ENCODE measurements at places on chromosomes 11 and 22.

DNA sequence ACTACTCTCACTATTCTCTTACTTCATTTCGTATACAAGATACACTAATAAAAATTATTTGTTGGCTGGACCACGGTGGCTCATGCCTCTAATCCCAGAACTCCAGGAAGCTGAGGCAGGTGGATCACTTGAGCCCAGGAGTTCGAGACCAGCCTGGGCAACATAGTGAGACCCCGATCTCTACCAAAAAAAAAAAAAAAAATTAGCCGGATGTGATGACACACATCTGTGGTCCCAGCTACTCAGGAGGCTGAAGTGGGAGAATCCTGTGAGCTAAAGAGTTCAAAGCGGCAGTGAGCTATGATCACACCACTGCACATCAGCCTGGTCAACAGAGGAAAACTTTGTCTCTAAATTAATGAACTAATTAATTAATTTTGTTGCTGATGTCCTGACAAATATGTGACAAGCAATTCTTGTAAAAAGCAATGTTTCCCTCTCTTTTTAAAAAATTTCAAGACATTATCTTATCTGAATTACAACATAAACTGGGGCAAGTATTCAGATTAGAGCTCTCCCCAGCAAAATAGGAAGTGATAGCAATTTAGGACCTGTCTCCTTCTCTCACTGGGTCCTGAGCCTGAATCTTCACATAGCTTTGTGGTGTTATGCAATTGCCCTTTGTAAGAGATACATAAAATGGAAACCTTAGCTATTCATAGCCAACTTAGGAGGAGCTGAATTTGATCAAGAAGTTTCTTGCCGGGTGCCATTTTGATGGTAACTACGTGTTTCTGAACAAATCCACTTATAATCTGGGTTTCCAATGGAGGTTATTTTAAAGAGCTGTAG lies 17.6 kb upstream of the TMA7B start:
- no peak for DNase-seq

DNA sequence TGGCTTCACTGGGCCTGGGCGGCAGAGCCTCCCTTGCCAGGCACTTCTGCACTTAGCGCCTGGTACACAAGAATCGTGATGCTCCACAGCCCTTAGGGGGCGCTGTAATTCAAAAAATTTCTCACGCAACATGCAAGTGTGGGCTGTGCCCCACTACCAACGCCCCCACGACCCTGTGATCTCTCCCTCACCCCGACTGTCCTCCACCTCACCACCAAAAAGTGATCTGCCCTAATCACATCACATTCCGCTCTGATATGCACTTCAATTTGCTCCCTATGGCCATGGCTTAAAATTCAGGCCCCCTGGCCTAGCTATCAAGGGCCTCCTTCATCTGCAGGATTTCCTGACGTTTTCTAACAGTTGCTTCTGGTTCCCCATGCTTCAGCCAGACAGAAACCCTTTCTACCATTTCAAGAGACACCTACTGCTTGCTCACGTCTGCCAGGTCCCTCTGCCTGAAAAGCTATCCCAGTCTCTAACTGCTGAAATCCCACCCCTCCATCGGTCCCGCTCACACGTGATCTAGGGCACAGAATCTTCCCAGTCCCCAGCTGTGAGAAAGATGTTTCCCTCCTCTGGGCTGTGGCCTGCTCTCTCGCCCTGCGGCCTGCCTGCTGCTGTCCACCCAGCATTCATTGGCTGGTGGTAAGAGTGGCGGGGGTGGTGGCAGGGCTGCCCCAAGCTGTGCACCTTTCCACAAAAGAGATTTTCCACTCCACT lies 27.9 kb upstream of the LRRC32 start:
- no peak for DNase-seq

DNA sequence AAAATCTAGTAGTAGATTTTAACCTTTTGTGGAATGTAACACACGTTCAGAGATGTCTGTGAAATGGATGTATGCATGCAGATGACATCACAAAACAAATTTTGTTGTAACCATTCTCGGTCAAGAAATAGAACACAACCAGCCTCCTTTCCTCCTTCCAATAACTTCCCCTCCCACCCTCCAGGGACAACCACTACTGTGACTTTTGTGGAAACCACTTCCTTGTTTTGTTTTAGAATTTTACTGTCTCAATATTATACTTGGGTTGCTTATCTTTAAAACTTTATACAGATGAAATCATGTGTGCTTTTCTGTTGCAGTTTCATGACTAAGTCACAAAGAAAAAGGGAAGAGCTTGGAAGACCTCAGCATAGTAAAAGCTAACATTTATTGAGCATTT lies 189.4 kb upstream of the NCAM1 start:
- no peak for DNase-seq

- no peak for DNase-seq
Observed at GRCh38 chr11:119830400-119830799, 101.4 kb upstream of the NECTIN1 start.

- DNase-seq, result no peak
Observed at GRCh38 chr22:29722587-29722986, 2.8 kb downstream of the CABP7 start.

GRCh38 chr11:115611343-115611742 lies 107.1 kb upstream of the CADM1 start:
- DNase-seq, result no peak

- DNase-seq, result no peak
Observed at GRCh38 chr22:45707605-45708004, 36.0 kb downstream of the ATXN10 start.

GRCh38 chr11:115993590-115993989 lies 489.4 kb upstream of the CADM1 start:
- DNase-seq, result no peak

DNA sequence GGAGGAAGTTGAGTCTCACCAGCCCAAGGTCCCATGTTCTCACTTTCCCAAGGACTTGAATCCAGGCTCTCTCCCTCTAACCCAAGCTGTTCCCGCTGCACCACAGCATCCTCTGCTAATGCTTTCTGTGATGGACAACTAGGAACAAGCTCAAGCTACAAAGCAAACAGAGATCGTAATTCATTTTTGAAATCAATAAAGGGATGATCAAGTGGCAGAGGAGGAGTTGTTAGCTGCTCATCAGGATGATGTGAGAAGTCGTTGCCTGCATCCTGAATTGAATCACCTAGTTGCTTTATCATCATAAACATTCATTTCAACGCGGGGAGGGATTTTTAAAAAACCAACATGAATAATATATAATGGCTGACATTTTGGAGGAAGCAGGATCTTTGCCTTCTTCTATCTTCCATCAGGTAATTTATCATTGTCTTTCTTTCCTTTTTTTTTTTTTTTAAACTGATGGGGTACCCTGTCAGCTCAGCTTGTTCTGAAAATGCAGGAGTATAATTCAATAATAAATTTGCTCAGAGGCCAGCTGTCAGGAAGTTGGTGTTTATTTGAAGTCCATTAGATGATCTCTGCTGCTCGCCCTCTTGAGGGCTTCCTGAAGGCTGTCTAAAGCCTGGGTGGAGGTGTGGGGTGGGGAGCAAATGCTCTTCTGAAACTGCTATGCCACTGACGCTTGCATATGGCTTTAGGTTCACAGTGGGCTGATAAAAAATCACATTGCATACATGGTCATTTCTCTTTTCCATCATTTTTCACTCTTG lies 174.4 kb upstream of the NARS2 start:
- no peak for DNase-seq

DNA sequence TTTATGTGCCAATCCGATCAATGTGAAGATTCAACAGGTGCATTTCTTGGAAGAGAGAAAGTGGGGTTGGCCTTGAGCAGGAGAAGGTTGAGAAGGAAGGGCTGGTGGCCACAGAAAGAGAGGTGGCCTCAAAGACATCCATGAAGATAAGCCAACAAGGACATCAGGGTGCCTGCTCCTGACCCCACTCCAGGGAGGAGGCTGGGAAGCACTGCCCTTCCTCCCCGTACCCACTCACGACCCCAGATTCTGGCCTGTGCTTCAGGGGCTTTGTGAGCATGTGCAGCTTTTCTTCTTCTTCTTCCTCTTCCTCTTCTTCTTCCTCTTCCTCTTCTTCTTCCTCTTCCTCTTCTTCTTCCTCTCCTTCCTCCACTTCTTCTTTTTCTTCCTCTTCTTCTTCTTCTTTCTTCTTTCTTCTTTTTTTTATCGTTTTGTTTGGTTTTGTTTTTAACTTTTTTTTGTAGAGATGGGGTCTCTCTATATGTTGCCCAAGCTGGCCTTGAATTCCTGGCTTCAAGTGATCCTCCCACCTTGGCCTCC lies 30.3 kb downstream of the DKK3 start:
- DNase-seq, result no peak

DNA sequence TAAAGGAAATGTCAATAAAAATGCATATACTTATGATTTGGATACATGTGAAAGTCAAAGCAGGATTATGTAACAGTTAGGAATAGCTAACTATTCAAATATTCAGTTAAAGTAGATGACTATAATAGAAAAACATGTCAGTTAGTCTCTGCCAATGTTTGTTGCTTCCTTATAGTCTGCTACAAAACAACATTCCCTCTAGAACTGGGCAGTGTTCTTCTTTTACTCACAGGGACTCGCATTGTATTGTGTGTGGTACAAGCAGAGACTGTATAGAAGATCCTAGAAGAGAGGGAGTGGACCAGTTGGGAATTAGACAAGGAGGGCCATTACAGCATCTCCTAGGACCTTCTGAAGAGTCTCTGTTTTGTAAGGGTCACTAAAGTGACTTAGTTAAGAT lies 10.6 kb downstream of the ACAT1 start:
- DNase-seq, result no peak

DNA sequence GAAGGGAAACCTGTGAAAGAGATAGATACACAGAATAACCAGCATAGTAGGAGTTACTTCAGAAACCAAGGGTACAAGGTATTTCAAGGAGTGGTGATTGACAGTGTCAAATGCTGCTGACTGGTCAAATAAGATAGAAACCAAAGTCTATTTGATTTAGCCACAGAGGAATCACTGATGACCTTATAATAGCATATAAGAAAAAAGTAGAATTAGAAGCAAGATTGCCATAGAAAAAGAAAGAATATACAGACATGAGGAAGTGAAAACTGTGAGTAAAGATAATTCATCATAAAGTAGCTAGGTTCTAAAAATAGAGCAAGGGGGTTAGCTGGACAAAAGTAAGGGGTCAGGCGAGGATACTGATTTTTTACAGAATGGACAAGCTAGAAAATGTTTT lies 14.2 kb downstream of the ZBTB44 start:
- no peak for DNase-seq

- DNase-seq, result no peak
Observed at GRCh38 chr11:75524665-75525432, 892 bp downstream of the GDPD5 start.

GRCh38 chr22:49021926-49022815 lies 805.5 kb downstream of the BRD1 start:
- no peak for DNase-seq

DNA sequence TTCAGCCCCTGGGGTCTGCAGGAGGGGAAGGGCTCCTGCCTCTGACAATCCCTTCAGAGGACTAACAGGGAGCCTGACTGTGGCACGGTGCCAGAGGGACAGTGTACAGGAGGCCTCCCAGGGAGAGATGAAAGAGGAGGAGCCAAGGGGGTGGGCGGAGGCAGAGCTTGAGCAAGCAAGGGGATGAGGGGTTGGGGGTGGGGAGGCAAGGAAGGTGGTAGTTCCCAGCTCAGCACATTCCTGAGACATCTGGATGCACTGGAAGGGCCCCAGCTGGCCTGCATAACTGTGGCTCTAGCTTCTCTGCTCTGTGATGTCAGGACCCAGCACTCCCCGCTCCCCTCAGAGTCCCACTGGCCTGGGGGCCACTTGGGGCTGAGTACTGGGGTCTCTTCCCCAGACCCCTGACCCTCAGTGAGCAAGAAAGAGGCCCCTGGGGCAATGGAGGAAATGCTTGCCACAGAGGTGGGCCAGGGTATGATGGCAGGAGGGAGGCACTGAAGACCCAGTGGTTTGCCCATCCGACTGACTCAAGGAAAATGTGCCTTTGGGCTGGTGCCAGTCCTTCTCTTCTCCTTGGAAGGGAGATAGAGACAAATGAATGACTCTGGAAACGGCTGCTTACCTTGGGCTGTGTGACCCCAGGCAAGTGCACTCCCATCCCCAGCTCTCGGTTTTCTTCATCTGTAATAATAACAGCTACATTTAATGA lies 13.3 kb downstream of the CREB3L1 start:
- no peak for DNase-seq

GRCh38 chr22:28462901-28463300 lies 216.7 kb downstream of the TTC28 start:
- no peak for DNase-seq

DNA sequence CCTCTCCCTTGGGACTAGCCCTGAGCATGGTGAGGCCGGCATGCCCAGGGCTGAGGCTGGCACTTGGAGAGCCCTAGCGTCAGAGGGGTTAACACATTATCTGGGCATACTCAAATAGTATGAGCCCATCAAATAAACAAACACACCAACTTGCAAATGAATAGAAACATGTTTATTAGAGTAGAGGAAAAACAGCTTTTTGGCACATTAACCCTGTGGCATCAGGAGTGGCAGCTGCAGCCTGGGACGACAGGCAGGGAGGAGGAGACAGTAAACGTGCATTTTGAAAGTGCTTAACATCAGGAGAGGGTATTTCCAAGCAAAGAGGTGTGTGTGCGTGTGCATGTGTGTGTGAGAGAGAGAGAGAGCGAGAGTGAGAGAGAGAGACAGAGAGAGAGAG lies 684.9 kb downstream of the NTM start:
- no peak for DNase-seq

GRCh38 chr11:20042045-20042639 lies 118.1 kb downstream of the DBX1 start:
- DNase-seq, result no peak

DNA sequence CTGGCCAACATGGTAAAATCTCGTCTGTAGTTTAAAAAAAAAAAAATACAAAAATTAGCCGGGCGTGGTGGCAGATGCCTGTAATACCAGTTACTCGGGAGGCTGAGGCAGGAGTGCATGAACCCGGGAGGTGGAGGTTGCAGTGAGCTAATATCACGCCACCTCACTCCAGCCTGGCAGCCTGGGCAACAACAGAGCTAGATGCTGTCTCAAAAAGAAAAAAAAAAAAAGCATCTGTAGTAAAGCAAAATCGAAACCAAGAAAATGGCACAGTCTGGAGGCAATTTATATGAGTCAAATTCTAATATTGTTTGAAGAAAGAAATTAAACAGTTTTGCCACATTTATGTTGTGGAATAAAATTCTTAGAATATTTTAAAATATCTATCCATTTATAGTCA lies 365.0 kb upstream of the CHORDC1 start:
- DNase-seq, result no peak

- DNase-seq, result no peak
Observed at GRCh38 chr22:19207401-19207808, 28.9 kb upstream of the SLC25A1 start.

DNA sequence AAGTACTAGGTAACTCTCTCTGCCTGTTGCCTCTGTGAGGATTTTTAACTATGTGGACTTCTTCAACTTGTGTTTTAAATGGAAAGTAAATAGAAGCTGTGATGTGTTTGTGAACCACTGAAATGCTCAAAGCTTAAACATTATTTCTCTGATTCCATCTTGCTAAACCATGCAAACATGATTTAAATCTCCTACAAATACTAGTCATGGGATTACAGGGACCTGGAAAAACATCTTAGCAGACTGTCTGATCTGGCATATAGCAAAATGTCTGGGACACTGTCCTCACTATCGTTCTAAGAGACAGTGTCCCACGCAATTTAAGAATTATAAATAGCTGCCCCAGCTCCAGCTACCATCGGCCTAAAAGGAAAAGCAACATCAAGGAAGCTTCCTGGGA lies 914.5 kb upstream of the FAT3 start:
- DNase-seq, result no peak

- DNase-seq, result no peak
Observed at GRCh38 chr22:31650391-31650790, 11.6 kb downstream of the PISD start.

GRCh38 chr11:113578033-113578380 lies 102.8 kb upstream of the DRD2 start:
- no peak for DNase-seq
